Activated CD8-positive, alpha-beta T cell treated with anti-CD3 and anti-CD28 coated beads for 36 hours (primary cell): ENCODE measurements at places on chromosomes 4 and X.

DNA sequence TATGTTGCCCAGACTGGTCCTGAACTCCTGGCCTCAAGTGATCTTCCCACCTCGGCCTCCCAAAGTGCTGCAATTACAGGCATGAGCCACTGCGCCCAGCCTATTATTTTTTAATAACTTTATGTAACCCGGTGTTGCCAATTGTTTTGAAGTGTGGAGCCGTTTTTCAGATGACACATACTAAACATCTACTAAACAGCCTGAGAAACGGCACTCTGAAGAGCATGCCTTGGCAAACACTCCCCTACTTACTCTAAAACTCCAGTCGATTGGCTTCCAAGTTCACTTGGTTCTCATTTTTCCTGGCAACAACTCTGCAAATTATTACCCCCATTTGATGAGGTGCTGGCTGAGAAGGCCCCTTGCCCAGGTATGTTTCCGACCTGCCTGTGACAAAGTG is 131.1 kb downstream of the GPR143 start:
- H3K27ac ChIP-seq = no peak overlapping the region
- H3K4me3 ChIP-seq = no peak overlapping the region

DNA sequence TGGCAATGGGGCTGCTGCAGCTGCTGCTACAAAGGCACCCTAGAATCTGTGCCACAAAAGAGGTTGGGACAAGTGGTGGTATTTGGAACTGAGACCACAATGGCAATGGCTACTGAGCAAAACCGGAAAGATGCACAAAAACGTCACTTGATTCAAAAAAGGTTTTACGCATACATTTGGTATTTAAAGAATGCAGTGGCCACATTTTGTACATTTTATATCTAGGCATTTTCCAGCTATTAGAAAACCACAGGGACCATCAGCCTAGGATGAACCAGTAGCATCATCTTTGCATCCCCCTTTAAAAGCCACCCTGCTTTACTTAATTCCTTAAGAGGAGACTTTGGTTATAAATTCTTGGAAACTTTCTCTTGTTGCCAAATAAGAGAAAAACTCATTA is 104.8 kb upstream of the CXCL13 start:
- DNase-seq = no peak
- no peaks in the 10 kb centered on the region for H3K36me3 ChIP-seq
- peaks cover 7% of the 10 kb centered on the region for H3K27me3 ChIP-seq
- H3K4me1 ChIP-seq = no peaks in the 10 kb centered on the region

- H3K4me3 ChIP-seq = no peak overlapping the region
- H3K27me3 ChIP-seq = no peaks in the 10 kb centered on the region
- H3K36me3 ChIP-seq = peaks cover 2% of the 10 kb centered on the region
- H3K4me1 ChIP-seq = no peaks in the 10 kb centered on the region
- no peak for DNase-seq
- no peak overlapping the region for H3K27ac ChIP-seq
Observed at GRCh38 chr4:143653031-143653430, 47.4 kb downstream of the FREM3 start.

GRCh38 chrX:86133761-86134160 is 14.5 kb upstream of the DACH2 start:
- H3K36me3 ChIP-seq = no peaks in the 10 kb centered on the region
- DNase-seq = no peak
- no peak overlapping the region for H3K27ac ChIP-seq
- H3K4me3 ChIP-seq = no peak overlapping the region
- H3K4me1 ChIP-seq = no peaks in the 10 kb centered on the region
- no peaks in the 10 kb centered on the region for H3K27me3 ChIP-seq

DNA sequence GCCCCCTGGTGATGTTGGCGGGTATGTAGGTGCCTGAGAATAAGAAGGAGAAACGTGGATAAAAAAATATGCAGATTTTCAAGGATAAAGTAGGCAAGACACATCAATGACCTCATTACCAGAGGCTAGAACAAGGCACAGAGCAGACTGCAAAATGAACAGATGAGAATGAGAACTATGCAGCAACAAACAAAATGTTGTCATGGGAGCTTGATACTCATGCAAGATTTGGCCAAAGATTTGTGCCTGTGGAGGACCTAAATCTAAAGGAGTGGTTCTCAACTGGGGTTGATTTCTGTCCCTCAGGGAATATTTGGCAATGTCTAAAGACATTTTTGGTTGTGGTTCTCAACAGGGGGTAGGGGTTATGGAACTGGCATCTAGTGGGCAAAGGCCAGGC is 177.3 kb downstream of the FRMPD4 start:
- no peaks in the 10 kb centered on the region for H3K4me1 ChIP-seq
- H3K4me3 ChIP-seq = no peak overlapping the region
- H3K27me3 ChIP-seq = no peaks in the 10 kb centered on the region
- DNase-seq = no peak

- no peak overlapping the region for H3K4me3 ChIP-seq
- peaks cover 21% of the 10 kb centered on the region for H3K27me3 ChIP-seq
- no peak for DNase-seq
Observed at GRCh38 chr4:94765174-94765573, 7.4 kb downstream of the BMPR1B start.

- H3K4me3 ChIP-seq = no peak overlapping the region
- H3K27ac ChIP-seq = no peak overlapping the region
- no peak for DNase-seq
- peaks cover 16% of the 10 kb centered on the region for H3K4me1 ChIP-seq
- H3K36me3 ChIP-seq = no peaks in the 10 kb centered on the region
Observed at GRCh38 chr4:122758033-122758432, 25.5 kb downstream of the BBS12 start.

DNA sequence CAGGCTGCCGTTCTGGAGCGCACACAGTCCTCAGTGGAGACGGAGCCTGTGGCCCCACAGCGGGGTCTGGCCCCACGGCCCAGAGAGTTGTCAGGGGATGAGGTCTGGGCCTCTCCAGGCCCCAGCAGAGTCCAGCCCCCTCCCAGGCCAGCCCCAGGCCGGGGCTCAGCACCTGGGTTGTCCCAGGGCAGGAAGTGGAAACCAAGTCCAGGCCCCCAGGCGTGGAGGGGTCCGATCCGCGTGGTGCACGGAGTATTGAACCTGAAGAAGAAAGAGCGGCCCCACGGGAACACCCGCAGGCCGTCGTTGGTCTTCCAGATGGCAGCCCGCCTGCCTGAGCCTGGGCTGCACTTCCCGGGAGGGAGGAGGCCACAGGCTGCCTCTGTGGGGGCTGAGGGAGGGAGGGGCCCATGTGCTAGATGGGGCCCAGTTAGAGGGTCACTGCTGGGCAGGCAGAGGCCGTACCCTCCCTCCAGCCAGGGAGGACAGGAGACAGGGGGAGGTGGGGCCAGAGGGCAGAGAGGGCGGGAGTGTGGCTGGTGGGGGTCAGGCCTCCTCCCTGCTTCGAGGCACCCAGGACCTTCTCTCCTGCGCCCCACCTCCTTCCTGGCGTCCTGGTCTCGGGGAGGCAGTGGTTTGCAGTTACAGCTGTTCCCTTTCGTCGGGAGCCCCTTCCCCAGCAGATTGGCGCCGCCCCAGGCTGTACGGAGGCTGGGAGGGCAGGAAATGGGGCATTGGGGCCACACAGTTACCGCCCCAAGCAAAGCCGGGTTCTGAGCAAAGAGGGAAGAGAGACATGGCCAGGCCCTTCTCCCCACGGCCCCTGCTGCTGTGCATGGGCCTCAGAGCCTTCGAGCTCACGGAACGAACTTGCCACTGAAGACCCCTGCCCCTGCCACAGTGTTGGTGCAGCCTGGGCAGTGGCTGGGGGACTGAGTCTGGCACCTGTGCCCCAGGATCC is 8.1 kb downstream of the HGFAC start:
- no peak for DNase-seq
- no peak overlapping the region for H3K4me3 ChIP-seq
- H3K27me3 ChIP-seq = no peaks in the 10 kb centered on the region
- H3K27ac ChIP-seq = no peak overlapping the region
- no peaks in the 10 kb centered on the region for H3K36me3 ChIP-seq

DNA sequence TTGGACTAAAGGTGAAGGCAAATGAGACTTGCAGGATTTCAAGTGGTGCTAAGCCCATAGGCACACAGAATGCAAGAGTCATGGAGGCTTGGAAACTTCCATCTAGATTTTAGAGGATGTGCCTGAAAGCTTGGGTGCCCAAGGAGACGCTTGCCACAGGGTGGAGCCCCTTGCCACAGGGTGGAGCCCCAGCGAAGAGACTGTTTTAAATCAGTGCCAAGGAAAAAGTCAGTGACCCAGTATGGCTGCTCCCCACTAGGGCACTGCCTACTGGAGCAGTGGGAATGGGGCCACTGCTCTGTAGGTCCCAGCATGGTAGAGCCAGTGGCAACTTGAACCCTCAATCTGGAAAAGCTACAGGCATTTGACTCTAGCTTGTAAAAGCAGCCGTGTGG is 794.2 kb upstream of the LCORL start:
- H3K27ac ChIP-seq = no peak overlapping the region
- DNase-seq = no peak
- H3K36me3 ChIP-seq = no peaks in the 10 kb centered on the region
- H3K4me1 ChIP-seq = no peaks in the 10 kb centered on the region
- H3K4me3 ChIP-seq = no peak overlapping the region

- no peaks in the 10 kb centered on the region for H3K36me3 ChIP-seq
- peak; percentile 30 for DNase-seq
- no peak overlapping the region for H3K4me3 ChIP-seq
- peaks cover 19% of the 10 kb centered on the region for H3K4me1 ChIP-seq
Observed at GRCh38 chrX:129600981-129601424, 53.8 kb downstream of the APLN start.

GRCh38 chr4:86048426-86048825 is 311.4 kb downstream of the MAPK10 start:
- no peaks in the 10 kb centered on the region for H3K4me1 ChIP-seq
- H3K27me3 ChIP-seq = no peaks in the 10 kb centered on the region
- no peaks in the 10 kb centered on the region for H3K36me3 ChIP-seq
- H3K27ac ChIP-seq = no peak overlapping the region

DNA sequence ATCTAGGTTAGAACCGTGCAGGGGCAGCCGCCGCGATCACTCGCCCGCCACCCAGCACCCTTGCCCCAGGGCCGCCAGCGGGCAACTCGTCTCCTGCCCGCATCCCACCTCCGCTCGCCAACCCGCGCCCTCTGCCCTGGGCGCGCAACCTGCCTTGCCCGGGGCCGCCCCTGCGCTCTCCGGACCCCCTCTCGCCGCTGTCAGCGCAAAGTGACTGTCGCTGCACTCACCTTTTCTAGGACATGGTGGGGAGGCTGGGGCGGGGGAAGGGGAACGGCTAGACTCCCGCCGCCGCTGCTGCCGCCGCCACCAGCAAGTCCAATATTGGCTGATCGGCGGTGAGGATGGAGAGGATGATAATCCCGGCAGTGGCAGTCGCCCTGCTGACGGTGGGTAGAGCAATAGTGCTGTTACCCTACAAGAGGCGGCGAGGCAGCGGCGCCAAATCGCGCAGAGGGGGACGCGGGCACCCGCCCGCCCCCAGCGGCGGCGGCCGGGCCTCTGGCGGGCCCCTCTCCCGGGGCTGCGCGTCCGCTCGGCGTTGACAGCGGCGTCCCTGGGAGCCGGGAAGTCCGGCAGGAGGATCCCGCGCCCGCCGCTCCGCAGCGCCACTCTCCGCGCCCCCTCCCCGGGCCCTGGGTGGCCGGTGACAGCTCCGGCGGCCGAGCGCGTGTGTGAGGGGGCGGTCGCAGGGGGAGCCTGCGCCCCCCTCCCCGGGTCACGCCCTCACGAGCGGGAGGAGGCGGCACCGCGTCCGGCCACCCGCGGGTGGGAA is 2.3 kb upstream of the NR3C2 start:
- peaks cover 38% of the 10 kb centered on the region for H3K4me1 ChIP-seq
- H3K4me3 ChIP-seq = peak overlapping the region; percentile 94
- peak; percentile 53 for DNase-seq
- peak overlapping the region; percentile 94 for H3K27ac ChIP-seq
- no peaks in the 10 kb centered on the region for H3K36me3 ChIP-seq
- H3K27me3 ChIP-seq = peaks cover 2% of the 10 kb centered on the region

DNA sequence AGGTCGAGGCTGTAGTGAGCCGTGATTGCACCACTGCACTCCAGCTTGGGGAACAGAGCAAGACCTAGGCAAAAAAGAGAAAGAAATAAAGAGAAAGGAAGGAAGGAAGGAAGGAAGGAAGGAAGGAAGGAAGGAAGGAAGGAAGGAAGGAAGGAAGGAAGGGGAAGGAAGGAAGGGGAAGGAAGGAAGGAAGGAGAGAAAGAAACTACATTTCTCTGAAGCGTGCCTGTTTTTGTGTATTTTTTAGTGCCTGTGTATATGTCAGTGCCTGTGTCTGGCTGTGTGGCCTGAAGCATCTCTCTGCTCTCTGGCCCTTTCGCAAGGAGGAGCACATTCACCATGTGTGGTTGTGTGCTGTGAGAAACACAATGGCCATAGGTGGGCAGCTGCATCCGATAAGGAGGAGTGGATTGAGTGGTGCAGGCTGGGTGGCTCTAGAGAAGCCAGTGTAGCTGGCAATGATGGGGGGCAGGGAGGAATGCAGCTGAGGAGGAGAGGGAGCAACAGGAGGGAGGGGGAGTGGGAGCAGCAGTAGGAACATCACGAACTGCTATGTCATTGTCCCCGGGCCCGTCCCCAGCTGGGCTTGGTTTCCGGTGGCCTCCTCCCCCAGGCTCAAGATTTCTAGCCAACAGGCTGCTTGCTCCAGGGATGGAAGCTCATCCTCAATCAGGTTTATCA is 11.4 kb downstream of the SYN1 start:
- H3K27ac ChIP-seq = no peak overlapping the region
- no peaks in the 10 kb centered on the region for H3K27me3 ChIP-seq
- peaks cover 5% of the 10 kb centered on the region for H3K4me1 ChIP-seq
- no peaks in the 10 kb centered on the region for H3K36me3 ChIP-seq
- no peak overlapping the region for H3K4me3 ChIP-seq

GRCh38 chr4:167117273-167117672 is 117.0 kb downstream of the SPOCK3 start:
- H3K27ac ChIP-seq = no peak overlapping the region
- no peak overlapping the region for H3K4me3 ChIP-seq
- H3K27me3 ChIP-seq = no peaks in the 10 kb centered on the region
- no peaks in the 10 kb centered on the region for H3K4me1 ChIP-seq
- DNase-seq = peak; percentile 8

DNA sequence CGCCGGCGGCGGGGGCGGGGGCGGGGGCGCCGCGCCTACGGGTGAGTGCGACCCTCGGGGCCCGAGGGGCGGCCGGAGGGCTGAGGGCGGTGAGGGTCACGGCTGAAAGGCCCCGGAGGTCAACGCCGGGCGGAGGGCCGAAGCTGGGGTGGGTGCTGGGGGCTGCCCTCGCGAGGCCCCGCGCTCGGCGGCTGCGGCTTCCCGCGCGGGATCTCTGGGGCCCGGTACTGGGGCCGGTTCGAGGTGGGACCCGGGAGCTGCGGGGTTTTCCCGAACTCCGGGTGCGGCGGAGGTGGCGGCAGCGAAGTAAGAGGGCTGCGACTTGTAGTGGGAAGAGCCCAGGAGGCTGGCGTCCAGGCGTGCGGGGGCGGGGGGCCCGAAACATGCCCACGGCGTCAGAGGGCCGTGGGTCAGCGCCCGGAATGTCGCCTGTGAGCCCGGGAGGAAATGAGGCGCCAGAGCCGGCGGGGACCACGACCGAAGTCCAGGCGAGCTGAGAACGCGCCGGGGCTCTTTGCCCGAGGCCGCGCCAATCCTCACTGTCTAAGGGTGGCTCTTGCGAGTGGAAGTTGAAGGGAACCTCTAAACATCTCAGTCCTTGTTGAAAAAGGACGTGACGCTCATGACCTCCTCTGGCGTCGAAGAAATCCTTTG is 407 bp downstream of the IL13RA1 start:
- peaks cover 19% of the 10 kb centered on the region for H3K27me3 ChIP-seq
- H3K27ac ChIP-seq = no peak overlapping the region
- peak overlapping the region; percentile 53 for H3K4me3 ChIP-seq
- H3K4me1 ChIP-seq = peaks cover 4% of the 10 kb centered on the region
- H3K36me3 ChIP-seq = no peaks in the 10 kb centered on the region
